Activated T-helper 2 cell treated with anti-CD3 and anti-CD28 coated beads, Interferon-gamma antibody, Interleukin-2, Interleukin-4, amounts not matched to agents 10 μg/mL and 5 μg/mL and 100 μg/mL, durations not matched to agents 14 hours and 24 hours and 36 hours (primary cell): ENCODE measurements at places on chromosomes 5 and 9.

DNA sequence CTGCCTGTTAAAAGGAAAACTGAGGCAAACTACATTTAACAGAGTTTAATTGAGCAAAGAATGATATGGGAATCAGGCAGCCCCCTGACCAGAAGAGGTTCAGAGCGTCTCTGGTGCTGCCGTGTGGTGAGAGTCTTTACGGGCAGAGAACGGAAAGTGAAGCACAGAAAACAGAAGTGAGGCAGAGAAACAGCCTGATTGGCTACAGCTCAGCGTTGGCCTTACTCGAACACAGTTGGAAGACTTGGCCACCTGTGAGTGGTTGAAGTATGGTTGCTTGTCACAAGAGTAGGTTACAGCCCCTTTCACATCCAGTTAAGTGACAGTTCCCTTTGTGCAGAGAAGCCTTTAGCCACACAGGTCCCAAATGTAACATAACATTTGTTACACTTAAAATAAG, 16.9 kb upstream of the FBP1 start:
- peak; percentile 42 for DNase-seq

DNA sequence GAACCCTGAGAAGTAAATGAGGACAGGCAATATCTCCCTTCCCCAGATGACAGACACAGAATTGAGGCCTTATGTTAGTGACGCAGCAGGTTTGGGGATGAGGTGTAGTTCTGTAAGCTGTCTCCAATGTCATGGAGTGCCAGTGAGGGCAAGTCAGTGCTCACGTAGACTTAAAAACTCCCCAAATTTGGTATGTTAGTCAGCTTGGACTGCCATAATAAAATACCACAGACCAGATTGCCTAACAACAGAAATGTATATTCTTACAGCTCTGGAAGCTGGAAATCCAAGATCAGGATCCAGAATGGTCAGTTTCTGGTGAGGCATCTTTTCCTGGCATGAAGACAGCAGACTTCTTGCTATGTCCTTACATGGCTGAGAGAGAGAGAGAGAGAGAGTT, 14.9 kb downstream of the FOXI1 start:
- DNase-seq, result no peak

GRCh38 chr9:127509955-127510299, 58.6 kb downstream of the LRSAM1 start:
- no peak for DNase-seq

DNA sequence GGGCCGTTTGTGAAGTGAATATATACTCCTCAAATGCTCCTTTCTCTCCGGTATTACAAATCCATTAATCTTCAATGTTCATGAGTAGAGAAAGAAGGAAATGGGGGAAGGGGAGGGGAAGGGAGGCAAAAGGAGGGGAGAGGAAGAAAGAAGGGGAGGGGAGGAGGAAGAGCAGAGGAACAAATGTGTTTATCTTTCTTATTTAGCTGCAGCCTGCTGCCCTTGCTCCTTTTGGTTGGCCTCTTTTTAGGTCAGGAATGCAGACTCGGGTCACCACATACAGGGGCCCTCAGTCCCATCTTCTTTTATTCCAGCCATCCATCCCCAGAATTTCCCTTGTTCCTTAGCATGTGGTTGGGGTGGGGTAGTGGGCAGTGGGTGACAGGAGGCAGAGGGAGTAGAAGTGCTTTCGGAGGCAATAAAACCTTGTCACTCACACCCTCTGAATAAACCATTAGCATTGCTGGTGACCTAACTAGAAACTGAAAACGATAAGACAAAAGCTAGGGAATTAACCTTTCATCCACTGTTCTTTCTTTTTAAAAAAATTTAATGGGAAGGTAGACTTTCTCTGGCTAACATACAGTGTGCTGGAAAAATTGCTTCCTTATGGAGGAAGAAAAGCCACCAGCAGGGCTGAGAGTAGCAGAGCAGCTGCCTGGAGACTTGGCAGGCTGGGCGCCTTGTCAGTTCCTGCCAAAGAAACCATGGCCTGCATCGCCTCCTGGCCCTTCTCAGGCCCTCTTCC, 16.8 kb upstream of the PRLR start:
- no peak for DNase-seq

- no peak for DNase-seq
Observed at GRCh38 chr9:121975801-121976277, 117.3 kb downstream of the TTLL11 start.

DNA sequence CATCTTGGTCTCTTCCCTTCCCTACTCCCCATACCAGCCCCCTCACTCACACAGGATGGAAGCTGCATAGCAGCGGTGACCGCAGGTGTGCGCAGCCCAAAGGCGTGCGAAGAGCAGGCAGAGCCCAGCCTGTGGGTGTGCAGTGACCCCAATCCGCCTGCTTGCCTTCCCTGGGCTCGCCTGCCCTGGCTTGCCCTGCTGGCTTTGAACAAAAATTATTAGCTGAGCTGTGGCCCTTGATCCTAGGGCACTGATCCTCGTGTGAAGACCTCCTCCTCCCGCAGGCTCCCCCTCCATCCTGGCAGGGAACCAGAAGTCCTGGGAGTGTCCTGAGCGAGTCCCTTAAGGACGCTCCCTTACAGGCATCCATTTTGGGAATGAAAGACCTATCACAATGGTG, 31.9 kb downstream of the MORN5 start:
- DNase-seq, result no peak

DNA sequence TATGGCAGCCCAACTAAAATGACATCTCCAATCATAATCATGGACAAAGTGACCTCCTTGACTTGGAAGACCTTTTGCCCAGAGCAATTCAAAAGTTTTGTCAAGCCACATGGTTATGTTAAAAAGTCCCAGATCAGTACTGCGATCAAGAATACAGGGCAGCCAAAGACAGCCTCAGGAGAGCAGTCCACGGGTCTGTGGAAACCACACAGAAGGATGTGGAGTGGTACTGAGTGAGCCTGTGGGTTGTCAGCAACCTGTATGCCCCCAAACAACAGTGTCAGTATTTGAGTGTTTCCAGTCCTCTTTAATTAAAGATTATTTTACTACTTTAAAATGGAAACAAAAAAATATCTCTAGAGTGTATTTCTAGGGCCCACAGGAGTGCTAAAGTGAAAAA, 345.4 kb upstream of the EFNA5 start:
- DNase-seq, result no peak

DNA sequence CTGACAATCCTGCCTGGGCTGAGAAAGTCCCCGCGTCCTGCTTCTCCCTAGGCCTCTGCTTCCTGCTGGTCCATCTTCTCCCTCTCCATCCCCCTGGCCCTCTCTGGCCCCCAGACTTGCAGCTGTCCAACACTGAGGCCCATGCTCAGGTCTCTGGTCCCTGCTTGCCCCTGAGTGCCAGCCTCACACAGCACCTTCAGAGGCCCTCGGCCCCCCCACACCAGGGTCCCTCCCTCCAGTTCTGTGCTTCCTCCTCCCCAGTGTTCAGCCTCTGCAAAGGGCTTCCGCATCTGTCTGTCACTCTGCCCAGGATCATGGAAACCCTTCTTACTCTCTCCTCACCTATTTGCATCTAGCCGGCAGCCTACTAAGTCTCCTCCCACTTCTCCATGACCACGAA, 62.4 kb upstream of the CTSL start:
- no peak for DNase-seq

GRCh38 chr9:123478967-123479602, 123.1 kb downstream of the CRB2 start:
- DNase-seq, result no peak

- peak; percentile 36 for DNase-seq
Observed at GRCh38 chr9:125558453-125559092, 148.4 kb downstream of the MAPKAP1 start.
